Hippocampal formation (tissue), 2 donors: ENCODE measurements at places on chromosomes 4 and X.
A peak's percentile ranks its signal among the peaks of the same experiment; 100 is the strongest.

- no peak for DNase-seq
Measured at GRCh38 chrX:121216641-121217374, 169.4 kb downstream of the GLUD2 start.

DNA sequence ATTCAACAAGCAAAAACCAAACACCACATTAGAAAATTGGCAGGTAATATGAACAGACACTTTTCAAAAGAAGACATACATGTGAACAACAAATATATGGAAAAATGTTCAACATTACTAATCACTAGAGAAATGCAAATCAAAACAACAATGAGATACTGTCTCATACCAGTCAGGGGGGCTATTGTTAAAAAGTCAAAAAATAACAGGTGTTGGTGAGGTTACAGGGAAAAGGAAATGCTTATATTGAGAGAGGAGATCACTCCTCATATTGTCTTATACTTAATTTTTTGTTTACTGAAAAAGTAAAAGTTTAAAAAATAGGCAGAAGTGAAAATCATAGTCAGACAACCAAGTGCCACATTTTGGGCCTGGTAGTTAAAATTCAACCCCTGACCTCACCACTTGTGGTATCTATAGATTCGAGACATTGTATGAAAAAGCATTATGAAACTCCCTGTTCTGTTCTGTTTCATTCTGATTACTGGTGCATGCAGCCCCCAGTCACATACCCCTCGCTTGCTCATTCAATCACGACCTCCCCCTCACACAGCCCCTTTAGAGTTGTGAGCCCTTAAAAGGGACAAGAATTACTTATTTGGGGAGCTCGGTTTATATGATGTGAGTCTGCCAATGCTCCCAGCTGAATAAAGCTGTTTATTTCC, 153.7 kb upstream of the FGF16 start:
- DNase-seq, result no peak

- peak; percentile 1 for DNase-seq
Measured at GRCh38 chr4:146095091-146095690, 80.3 kb upstream of the LSM6 start.

GRCh38 chr4:11342401-11342800, 86.3 kb downstream of the HS3ST1 start:
- DNase-seq, result no peak

GRCh38 chrX:10404436-10404835, 215.9 kb downstream of the MID1 start:
- no peak for DNase-seq

- DNase-seq, result no peak
Measured at GRCh38 chr4:10416441-10416840, 40.8 kb downstream of the ZNF518B start.

- peak; percentile 40 for DNase-seq
Measured at GRCh38 chr4:138090150-138090917, 151.8 kb downstream of the SLC7A11 start.

DNA sequence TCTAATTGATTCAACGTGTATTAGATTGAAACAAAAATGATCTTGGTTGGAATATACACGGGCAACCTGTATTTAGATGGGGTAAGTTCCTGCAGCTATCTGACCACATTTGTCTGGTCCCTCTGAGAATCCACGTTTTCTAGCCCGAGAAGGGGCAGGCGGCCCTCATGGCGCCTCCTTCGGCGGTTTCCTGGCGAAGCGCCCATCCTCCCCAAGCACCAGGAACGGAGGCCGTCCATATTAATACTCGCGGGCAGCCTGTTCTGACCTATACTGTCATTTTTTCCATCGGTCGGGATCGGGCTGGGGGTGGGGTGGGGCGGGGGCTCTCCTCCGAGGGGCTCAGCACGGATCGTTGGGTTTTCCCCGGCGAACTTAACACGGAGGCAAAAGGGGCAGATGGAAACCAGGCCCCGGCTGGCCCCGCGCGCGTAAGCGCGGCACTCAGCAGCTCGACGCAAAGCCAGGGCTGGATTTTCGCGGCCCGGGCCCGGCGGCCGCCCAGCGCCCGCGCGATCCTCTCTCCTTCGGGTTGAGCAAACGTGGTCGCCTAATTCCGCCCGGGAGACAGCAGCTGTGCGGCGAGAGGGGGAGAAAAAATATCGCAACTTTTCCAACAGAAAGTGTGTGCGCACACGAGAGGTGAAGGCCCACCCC, 77.2 kb upstream of the BCOR start:
- no peak for DNase-seq

DNA sequence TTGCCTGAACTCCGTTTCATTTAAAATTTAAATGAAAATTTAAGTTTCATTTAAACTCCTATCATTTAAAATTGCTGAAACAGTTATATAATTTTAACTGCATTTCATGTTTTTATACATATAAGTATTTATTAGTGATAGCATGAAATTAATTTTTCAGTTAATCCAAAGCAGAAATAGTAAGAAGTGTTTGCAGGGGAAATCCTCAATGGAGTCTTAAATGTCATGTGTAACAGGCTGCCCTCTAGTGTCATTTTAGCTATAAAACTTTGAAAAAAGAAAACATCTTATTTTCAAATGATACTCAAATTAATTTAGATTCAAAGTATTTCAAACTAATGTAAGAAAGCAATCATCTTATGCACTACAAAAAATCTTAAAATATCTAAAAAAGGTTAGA, 27.2 kb downstream of the TAPT1 start:
- no peak for DNase-seq

- DNase-seq, result no peak
Measured at GRCh38 chr4:139910106-139910505, 243.9 kb downstream of the MAML3 start.

DNA sequence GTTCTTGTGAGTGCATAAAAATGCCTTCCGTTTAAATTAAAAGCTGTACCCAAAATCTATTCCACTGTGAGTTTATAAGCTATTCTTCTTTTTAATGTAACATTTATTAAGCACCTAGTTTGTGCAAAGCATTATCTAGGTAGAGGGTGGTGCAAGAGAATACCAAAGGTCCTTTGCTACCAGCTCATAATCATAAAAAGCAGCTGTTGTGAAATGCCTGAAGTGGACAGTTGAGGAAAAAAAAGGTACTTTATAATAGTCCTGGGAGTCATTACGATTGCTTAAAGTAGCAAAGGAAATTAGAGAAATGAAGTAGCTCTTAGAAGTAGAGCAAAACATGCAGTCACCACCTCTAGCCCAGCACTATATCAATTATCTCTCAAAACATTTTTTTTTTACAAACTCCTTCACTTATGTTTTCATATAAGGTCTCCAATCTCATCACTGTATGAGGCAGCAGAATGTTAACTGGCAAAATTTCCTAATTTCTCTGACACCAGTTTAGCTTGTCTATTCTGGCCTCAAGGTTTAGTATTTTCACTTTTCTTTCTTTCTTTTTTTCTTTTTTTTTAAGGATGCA, 2.1 kb downstream of the MBNL3 start:
- DNase-seq, result no peak

DNA sequence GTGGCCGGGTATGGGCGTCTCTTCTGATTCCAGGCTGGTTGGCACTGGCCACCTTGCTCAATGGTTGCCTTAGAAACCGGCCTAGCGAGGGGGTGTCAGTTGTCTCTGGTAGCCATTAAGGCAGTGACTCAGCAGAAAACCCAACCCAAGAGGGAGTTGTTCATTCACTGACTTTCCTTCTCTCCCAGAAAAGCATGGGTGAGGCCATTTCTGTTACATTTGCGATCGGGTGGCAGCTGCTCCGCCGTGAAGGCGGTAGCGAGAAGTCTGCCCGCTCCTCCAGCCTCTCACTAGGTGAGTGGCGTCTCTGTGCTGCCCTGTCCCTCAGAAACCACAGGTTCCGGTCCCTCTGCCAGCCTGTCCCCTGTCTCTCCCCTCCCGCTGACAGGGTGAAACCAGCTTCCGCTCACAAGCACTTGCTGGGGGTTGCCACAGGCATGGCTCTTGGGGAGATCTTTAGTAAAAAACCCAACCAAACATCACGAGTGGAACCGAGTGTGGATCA, 17.4 kb downstream of the IRAK1 start:
- DNase-seq, result no peak

- DNase-seq, result no peak
Measured at GRCh38 chrX:49066278-49066677, 7.5 kb downstream of the CCDC120 start.

- DNase-seq, result no peak
Measured at GRCh38 chr4:67535280-67535840, 9.9 kb downstream of the CENPC start.

DNA sequence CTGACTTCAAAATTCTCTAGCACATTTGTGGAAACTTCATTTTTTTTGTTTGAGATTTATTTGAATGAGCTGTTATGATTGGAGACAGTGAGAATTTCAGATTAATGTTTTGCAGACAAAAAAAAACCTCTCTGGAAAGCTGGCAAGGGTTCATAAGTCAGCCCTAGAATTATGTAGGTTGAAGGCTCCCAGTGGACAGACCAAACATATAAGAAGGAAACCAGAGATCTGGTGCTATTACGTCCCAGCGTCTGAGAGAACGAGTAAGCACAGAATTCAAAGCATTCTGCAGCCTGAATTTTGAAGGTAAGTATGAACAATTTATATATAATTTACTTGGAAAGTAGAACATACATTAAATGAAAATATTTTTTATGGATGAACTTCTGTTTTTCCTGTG, at the start of gene AGTR2:
TSS of gene AGTR2 (plus strand) at position 234 of the 400 bp plus-strand sequence. CDS start 1,537 bp downstream, outside the sequence.
- no peak for DNase-seq

GRCh38 chr4:157172011-157172410, 48.5 kb upstream of the GRIA2 start:
- no peak for DNase-seq

DNA sequence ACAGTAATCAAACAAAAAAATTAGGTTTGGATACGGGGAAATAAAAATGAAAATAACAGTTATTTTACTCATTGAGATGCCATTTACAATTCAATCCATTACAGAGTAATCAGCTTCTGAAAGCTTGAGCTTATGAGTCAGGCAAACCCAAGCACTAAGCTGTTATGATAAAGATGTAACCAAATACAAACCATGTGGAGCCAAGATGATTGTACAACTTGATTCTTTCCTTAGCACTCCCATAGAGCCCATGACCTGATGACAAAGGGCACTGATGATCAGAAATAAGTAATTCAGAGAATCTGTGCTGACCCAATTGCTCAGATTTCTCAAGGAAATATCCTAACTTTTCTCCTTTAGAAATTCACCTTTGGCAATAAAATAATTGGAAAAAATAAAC, 40.5 kb upstream of the PRKG2 start:
- DNase-seq, result no peak

DNA sequence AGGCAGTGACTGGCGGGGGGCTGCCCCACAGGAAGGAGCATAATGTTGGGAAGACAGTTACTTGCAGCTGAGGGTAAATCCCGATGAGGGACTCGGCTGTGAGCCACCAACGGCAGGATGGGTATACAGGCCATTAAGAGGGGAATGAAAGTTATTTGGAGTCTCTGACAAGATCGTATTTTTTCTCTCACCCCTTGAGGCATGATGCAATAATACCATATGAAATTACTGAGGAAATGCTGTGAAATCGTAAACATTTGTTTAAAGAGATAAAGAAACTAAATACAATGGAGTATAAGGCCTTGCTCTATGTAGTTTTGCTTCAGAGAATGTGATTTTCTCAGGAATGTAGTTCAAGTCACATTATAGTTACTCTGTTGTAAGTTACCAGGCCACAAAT, 12.7 kb downstream of the IL1RAPL1 start:
- DNase-seq, result no peak

GRCh38 chr4:82746705-82747574, 51.7 kb downstream of the SCD5 start:
- DNase-seq, result no peak

GRCh38 chrX:136251041-136251991, at the start of gene MAP7D3:
Gene MAP7D3 (minus strand): TSS chrX:136251400. CDS start chrX:136251358, 42 bp downstream.
- peak; percentile 44 for DNase-seq

DNA sequence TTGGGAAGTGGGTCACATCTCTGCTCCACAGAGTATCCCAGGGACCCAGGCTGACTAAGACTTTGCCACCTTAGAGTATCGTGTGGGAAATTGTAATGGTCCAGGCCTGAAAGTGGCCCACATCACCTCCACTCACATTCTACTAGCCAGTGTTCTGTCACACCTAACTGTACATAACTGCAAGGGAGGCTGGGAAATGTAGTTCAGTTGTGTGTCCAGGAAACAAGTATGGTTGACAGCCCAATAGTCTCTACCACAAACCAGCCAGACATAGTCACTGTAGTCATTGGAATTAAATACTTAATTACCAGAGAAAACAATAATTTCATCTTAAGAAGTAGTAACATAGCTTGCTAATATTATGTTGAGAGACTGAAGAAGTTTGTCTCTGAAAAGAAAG, 233.4 kb upstream of the S100G start:
- DNase-seq, result no peak

GRCh38 chr4:183468210-183469095, 24.0 kb downstream of the CDKN2AIP start:
- no peak for DNase-seq

DNA sequence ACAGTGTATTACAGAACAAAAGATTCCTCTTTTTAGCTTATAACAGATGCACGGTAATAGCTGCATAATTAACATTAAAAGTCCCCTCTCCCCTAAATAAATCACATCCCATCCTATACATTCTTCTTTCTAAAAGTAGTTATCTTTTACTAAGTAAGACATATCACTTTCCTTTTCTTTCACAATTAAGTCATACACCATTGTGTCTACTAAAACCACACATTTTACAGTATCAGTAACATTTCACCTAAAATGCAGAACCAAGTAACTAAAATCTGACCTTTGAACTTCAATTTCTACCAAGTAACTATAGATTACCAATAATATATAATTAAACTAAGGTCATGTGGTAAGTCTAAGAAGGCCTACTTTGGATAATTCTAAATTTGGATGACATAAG, 14.2 kb downstream of the DHX15 start:
- no peak for DNase-seq

DNA sequence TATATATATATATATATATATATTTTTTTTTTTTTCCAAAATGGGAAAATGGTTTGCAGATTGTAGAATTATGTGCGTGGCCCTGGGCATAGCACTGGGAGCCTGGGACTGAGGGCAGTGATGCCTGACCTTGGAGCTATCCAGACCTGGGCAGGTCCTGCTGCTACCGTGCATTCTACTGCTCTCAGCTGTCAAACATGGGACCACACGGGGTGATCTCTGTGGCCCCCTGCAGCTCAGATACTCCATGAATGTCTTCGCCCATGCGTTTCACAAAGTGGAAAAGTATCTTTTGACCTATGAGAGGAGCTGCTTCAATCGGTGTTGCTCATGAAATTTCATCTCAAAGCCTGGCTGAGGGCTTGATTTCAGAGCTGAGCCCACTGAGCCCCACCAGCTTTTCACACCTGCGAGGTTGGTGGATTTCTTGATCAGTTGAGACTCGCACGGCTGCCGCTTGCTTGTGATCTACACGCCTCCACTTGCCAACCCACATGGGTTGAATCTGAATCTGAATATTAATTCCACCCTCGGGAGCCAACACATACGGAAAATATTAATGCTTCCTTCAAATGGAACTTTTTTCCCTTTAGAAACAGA, 35.7 kb downstream of the ING2 start:
- DNase-seq, result no peak

DNA sequence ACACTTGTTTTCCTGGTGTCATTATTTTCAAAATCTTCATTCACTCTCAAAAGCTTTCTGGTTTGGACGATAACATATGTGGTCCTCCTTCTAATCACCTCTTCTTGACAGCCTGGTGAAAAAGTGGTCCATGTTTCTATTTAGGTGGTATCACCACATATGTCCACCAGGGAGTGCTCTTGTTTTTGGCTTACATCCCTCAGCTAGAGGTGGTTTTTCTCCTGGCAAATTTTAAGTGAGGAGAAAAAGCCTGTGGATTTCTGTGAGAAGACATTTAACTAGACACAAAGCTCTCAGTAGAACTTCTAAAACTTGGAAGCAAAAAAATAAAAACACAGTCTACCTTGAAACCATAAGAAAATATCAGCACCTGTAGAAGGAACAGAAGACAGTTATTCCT, 58.0 kb upstream of the FRMPD4 start:
- no peak for DNase-seq
